ENCODE measurements at places on chromosomes 5 and 9.

GRCh38 chr5:150068961-150069645, 17.3 kb downstream of the CSF1R start:
- no peak for DNase-seq

- DNase-seq, result no peak
Measured at GRCh38 chr5:95178046-95178651, 106.7 kb downstream of the MCTP1 start.

DNA sequence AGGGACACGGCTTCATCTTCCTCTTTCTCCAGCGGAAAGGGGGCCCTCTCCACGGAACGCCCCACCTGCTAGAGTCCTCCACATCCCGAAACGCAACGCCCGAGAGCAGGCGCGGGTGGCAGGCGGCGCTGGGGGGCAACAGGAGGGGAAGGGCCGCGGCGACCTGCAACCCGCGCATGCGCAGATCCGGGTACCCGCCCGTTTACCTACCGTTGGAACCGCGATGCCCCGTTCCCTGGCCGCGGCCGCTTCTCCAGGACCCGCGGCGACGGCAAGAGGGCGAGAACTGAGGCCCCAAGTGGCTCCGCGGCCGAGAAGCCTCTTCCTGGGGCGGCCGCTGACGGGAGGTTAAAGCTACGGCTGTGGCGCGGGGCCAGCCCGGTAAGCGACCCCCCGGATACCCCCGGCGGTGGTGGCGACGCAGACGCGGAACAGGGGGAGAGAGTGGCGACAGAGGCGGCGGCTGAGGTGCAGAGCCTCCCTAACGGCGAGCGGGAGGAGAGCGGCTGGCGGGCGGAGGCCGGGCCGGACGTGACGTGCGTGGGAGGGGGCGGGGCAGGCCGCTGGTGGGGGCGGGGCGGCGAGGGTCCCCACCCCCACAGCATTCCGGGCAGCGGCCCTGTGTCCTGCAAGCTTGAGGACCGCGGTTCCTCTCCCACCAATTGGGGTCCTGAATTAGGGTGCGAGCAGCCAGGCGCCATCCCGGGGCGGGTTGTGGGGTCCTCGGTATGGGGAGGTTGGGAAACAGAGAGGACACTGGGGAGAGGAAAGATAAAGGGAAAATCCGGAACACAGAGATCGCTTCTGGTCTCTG, at the start of gene FAM13B:
Gene FAM13B, minus strand, starts transcription at position 508 of the 814 bp plus-strand sequence. CDS start 13,968 bp downstream, outside the sequence.
- peak; percentile 60 for DNase-seq

DNA sequence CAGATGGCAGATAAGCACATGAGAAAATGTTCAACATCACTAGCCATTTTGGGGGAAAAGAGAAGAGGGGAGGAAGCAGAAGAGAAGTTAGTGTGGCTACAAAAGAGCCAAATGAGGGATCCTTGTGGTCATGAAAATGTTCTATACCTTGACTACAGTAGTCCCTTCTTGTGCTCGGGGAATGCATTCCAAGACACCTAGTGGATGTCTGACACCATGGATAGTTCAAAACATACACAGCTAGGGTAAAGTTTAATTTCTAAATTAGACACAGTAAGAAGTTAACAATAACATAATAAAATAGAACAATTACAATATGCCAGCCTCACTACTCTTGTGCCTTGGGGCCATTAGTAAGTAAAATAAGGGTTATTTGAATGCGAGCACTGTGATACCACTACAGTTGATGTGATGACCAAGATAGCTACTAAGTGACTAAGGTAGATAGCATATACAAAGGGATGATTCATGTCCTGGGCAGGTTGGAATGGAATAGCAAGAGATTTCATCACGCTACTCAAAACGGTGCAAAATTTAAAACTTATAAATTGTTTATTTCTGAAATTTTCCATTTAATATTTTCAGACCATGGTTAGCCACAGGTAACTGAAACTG, 344.1 kb downstream of the NR2F1-AS1 start:
- no peak for DNase-seq

- DNase-seq, result no peak
Measured at GRCh38 chr9:71352837-71353236, 231.4 kb upstream of the TRPM3 start.

Data from activated naive CD4-positive, alpha-beta T cell (primary cell).